ENCODE measurements at places on chromosomes 1 and 21. TPM values are rescaled to one million over a fixed set of nuclear protein-coding genes. Genes with fewer than 3 reads are reported as not detected.

The PROK1 gene
- not detected for total RNA-seq

The ST6GALNAC5 gene
- not detected for total RNA-seq

The PLOD1 gene
- total RNA-seq, result 138 TPM

The TRIM45 gene
- total RNA-seq, result 0.90 TPM

The IGSF21 gene
- not detected for total RNA-seq

The NUP210L gene
- under 0.01 TPM for total RNA-seq

The LAD1 gene
- not detected for total RNA-seq

The FBXO2 gene
- total RNA-seq, result 1.5 TPM

The ERO1B gene
- total RNA-seq, result 3.7 TPM

The DNAI4 gene
- 1.9 TPM for total RNA-seq

The PCP4 gene
- not detected for total RNA-seq

The KLHDC8A gene
- not detected for total RNA-seq

The C8B gene
- total RNA-seq, result not detected

The CYP4X1 gene
- 3.4 TPM for total RNA-seq

The KRTCAP2 gene
- 157 TPM for total RNA-seq

DNA sequence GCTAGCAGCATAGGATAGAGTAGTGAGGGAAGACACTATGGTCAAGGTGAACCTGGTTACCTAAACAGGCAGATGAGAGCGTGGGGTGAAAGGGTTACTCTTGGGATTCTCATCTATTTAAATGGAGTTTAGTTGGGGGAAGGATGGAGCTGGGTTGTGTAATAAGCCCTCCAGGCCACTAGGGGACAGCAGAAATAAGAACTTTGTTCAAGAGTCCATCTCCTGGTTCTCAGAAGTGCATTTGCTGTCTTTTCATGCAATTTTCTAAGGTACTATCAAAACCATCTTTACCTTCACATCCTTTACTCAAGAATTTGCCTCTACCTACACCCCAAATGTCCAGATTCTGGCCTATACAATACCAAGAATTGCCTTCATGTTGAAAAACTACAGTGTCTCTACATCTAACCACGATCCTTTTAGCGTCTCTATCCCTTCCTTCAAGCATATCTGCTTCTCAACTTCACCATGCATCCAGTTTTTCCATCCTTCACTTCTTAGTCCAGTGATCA is 28.0 kb downstream of the SLAMF1 start:
- no peak for DNase-seq

DNA sequence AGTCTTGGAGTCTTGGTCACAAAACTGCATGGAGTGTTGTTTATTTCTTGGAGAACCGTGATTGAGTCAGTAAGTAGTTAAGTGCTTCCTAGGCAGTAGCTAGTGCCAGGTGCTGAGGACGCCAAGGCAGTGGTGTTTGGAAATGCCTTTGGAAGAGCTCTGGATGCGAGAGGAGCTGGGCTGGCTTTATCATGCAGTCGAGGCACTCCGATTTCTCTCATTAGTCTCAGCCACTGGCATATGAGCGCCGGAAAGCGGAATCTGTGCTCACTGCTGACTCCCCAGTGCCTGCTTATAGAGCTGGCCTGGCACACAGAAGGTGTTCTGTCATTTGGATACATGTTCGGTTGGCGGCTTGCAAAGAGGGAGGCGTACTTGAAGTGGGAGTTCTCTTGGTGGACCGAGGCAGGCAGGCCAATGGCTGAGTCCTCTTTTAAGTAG is 3.6 kb downstream of the TENT5C start:
- no peak for DNase-seq

DNA sequence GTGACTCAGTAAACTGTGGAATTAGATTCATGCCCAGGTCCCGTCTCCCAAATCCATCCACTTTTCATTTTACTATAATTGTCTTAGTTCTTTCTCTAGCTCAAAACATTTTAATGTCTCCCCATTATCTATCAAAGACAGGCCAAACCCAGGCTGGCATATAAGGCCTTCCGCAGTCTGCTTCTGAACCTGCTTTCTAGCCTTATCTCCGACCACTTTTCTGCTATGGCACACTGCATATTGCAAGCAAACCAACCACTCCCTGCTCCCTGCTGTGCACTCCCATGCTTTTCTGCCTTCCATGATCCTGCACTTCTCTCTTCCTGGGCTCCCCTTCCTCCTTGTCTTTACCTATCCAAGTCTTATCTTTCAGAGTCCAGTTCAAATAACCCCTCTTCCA is 17.3 kb upstream of the PIGM start:
- DNase-seq, result no peak

- DNase-seq, result no peak
These were observed 546 bp downstream of the POU2F1 start for GRCh38 chr1:167221126-167221737.

GRCh38 chr1:156388174-156389137 is 19.4 kb downstream of the RHBG start:
- no peak for DNase-seq

DNA sequence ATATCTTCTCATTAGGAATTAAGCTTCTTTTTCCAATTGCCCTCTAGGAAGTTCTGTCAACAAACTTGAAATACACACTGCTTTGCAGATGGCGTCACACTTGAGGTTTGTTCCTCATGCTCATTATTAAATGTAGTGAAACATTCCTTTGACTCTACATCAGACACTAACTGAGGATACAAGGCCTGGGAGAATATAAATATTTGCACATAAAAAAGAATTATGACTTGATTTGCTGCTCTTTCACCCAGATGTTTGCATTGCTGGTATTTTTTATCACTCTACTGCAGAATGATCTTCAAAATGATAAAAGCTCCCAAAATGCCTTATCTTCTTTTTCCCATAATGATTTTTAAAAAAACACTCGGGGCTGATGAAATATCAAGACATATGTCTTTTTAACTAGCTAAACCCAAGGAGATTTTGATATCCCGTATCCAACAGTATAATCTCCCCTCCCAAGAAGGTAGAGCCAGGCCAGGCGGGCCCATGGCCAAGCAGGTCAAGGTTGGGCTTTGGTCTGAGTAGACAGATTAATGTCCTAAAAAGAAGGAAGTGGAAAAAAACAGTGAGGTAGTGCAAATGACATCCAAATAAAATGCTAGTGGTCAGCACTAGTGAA is 264.6 kb downstream of the HHIPL2 start:
- no peak for DNase-seq

- DNase-seq, result no peak
These were observed 50.0 kb upstream of the LRRC3 start for GRCh38 chr21:44405091-44405947.

GRCh38 chr1:15627343-15627988 is 10.2 kb downstream of the DDI2 start:
- DNase-seq, result no peak

GRCh38 chr1:3516911-3517675 is 62.6 kb downstream of the ARHGEF16 start:
- no peak for DNase-seq

DNA sequence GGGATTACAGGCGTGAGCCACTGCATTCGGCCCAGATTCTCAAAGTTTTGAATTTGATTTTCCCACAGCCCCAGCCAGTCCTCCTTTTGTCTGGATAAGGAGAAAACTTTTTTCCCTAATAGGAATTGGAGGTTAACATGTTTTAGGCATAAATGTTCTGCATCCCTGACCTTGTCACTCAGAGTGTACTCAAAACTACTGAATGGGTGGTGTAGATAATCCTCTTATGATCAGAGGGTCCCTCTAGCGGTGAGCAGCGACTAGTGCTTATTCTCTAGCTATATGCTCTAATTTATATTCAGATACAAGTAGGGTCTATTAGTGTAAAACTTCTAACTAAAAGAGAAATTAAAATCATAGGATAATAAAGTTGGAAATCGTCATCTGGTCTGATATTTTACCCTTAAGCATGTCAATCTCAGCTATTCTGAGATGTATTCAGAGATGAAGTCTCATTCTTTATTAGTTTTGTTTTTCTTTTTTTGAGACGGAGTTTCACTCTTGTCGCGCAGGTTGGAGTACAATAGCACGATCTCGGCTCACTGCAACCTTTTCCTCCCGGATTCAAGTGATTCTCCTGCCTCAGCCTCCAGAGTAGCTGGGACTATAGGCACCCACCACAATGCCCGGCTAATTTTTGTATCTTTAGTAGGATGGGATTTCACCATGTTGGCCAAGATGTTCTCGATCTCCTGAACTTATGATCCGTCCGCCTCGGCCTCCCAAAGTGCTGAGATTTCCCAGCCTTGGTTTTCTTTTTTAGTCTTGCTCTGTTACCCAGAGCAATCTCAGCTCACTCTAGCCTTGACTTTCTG is 2.7 kb upstream of the PSMD4 start:
- peak; percentile 80 for DNase-seq

DNA sequence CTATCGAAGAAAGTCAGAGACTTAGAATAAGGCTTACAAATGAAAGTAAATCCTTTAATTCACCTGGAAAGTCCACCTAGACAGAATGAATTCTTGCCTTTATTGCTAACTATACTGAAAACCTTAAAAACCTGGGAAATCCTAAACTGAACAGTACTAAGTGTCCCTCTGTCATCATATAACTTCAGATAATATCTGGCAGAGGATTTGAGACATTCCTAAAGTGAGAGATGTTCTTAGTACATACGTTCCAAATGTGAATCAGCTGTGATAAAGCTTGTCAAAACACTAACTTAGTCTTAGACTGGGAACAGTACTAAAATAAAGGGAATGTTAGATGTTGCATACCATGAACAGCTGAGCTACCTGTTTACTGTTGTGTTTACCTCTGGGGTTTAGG is 121.7 kb downstream of the TNFSF18 start:
- no peak for DNase-seq

- no peak for DNase-seq
These were observed 36.3 kb downstream of the EDN2 start for GRCh38 chr1:41447995-41448770.

DNA sequence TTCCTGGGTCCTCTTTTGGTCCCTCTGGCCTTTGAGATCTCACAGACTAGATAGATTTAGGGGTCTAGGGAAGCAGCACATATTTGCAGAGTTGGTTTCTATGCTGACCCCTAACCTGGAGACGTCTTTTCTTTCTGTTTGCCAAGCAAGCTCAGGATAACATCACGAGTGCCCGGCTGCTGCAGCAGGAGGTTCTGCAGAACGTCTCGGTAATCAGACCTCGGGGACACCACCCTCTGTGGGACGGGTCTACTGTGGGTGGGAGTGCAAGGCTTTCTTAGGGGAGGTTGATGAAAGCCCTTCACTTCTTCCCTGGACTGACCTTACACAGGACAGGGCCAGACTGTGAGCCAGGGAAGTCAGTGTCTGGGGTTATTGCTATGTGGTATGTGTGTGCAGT is 2.9 kb downstream of the IL24 start:
- no peak for DNase-seq

DNA sequence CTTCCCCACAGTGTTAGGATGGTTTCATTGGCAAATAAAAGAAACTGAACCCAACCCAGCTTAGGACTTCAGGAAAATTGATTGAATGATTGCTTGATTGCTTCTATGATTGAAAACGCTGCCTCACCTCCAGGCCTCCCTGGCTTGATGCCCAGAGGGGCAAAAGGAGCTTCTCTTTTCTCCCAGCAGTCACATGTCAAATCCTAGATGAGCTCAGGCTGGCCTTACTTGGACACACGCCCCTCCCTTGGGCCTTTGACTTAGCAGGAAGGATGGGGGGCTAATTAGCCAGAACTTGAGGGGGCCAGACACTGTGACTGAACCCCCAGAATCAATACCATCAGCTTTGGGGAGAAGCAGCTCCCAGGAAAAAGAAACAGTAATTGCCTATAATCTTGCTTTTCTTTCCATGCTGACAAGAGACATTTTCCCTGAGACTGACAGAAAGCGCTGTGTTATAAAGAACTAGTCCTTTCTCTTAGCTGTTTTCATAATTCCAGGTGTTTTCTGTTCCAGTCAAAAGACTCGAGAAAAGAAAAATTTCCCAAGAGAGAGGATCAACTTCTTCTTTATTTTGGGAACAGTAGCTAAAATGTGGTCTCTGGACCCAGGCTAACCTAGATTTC is 50.8 kb upstream of the ATP5PO start:
- DNase-seq, result no peak

- DNase-seq, result no peak
These were observed 252.1 kb downstream of the TM2D1 start for GRCh38 chr1:61472876-61473275.

GRCh38 chr1:199837321-199837720 is 190.2 kb upstream of the NR5A2 start:
- no peak for DNase-seq
